ENCODE measurements at places on chromosomes 13 and 19. TPM values are rescaled to one million over a fixed set of nuclear protein-coding genes. Genes with fewer than 3 reads are reported as not detected.

Gene ZNF66
- 15.4 TPM for total RNA-seq

Gene CD37
- 246 TPM for total RNA-seq

Gene ZNF296
- total RNA-seq: 4.8 TPM

Gene TOMM40
- total RNA-seq: 50.3 TPM

Gene TEX26
- total RNA-seq: not detected

Gene KLK2
- total RNA-seq: 0.44 TPM

Gene CACNG7
- total RNA-seq: not detected

Gene IGFL3
- total RNA-seq: not detected

Gene CEACAM3
- total RNA-seq: not detected

- no peaks in the 10 kb centered on the region for H3K27me3 ChIP-seq
- no peak overlapping the region for H3K4me3 ChIP-seq
- DNase-seq: no peak
- H3K27ac ChIP-seq: no peak overlapping the region
- H3K4me1 ChIP-seq: peaks cover 4% of the 10 kb centered on the region
Measured at GRCh38 chr13:99577934-99578917, 77.0 kb downstream of the TM9SF2 start.

DNA sequence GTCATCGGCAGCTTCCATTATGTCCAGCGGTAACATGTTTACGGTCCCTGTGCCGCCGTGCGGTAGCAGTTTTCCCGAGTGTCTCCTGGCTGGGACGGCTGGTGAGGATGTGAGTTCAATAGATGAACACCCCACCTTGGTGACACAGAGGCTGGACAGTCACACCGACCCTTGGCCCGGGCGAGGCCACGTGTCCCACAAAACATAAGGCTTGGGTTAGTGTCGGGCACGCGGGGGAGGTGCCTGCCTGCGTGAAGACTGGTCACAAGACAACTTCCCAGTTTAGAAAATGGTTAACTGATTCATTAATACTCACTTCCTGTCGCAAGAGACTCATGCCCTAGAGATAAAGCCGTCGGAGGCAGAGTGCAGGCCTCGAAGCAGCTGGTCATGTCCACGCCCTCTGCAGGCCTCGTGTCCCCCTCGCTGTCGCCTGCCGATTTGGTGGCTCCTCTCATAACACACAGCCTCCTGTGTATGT lies 17.2 kb downstream of the RASA3 start:
- H3K36me3 ChIP-seq: peaks cover 8% of the 10 kb centered on the region
- H3K4me1 ChIP-seq: peaks cover 40% of the 10 kb centered on the region
- no peaks in the 10 kb centered on the region for H3K27me3 ChIP-seq
- H3K4me3 ChIP-seq: peak overlapping the region; percentile 25
- H3K27ac ChIP-seq: peak overlapping the region; percentile 15

DNA sequence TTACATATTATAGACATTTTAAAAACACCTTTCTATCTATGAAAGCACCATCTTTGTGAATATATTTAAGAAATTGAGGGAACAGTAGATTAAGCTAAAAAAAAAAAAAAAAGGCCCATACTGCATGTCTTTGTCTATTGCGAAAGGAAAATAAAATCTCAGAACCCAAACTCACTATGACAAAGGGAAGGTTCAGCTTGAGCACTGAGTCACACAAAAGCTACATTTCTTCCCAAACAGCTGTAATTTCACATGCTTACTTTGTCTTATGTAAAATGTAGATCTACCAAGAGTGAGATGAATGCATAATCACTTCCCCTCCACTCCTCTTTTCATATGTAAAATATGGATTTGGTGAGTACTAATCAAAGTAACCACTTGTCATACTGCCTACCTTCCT lies 640.1 kb upstream of the KLF12 start:
- no peaks in the 10 kb centered on the region for H3K36me3 ChIP-seq
- no peaks in the 10 kb centered on the region for H3K4me1 ChIP-seq
- H3K27ac ChIP-seq: no peak overlapping the region
- no peak overlapping the region for H3K4me3 ChIP-seq
- H3K27me3 ChIP-seq: no peaks in the 10 kb centered on the region

- H3K4me3 ChIP-seq: peak within 1 kb of the TSS; percentile 92
- H3K4me1 ChIP-seq: peaks cover 40% of the 10 kb centered on the region
Measured at GRCh38 chr13:44989071-44989889, at the start of the genes GPALPP1 and NUFIP1. TSS of gene GPALPP1 (plus strand) at chr13:44989538. CDS start at chr13:44989655, 117 bp downstream. TSS of gene NUFIP1 (minus strand) at chr13:44989471. CDS start at chr13:44989436, 35 bp downstream.

GRCh38 chr13:41994696-41995095 lies 33.8 kb upstream of the VWA8 start:
- H3K4me1 ChIP-seq: peaks cover 9% of the 10 kb centered on the region
- peaks cover 2% of the 10 kb centered on the region for H3K36me3 ChIP-seq
- H3K27me3 ChIP-seq: peaks cover 10% of the 10 kb centered on the region
- no peak for DNase-seq
- no peak overlapping the region for H3K4me3 ChIP-seq
- no peak overlapping the region for H3K27ac ChIP-seq

DNA sequence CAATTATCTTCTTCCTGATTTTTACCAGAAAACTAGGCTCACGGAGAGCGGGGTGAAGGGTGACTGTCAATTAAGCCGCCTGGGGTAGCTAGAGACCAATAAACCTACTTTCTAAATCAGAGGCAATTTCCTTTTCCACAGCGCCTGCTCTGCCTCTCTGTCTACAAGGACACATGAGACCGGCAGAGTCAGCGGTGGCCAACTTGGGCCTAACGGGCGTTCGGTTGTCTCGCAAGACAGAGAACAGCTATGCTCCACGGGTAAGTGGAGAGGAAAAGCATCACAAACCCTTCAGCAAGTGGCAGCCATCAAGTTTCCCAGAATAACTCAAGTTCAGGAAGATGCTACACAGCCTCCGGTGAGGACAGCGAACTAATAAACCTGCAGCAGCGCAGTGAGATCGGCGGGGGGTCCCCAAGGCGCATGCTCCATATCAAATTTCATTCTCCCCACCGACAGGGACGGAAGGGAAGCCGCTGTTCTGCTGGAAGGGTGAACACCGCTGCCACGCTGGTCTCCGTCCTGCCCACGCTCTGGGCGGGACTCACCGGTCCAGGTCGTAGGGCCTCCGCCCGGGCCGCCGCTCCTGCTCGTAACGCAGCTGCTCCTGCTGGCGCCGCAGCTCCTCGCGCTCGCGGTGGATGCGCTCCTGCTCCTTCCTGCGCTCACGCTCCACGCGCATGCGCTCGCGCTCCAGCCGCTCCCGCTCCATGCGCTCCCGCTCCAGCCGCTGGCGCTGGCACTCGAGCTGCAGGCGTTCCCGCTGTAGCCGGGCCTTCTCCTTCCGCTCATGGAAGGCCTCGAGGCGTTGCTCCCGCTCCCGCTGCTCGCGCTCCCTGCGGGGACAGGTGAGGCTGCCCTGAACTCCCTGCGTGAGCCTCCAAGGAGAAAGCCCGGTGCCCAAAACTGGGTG lies 25.8 kb upstream of the TINCR start:
- H3K27me3 ChIP-seq: no peaks in the 10 kb centered on the region
- no peaks in the 10 kb centered on the region for H3K4me1 ChIP-seq
- H3K36me3 ChIP-seq: peaks cover 18% of the 10 kb centered on the region

DNA sequence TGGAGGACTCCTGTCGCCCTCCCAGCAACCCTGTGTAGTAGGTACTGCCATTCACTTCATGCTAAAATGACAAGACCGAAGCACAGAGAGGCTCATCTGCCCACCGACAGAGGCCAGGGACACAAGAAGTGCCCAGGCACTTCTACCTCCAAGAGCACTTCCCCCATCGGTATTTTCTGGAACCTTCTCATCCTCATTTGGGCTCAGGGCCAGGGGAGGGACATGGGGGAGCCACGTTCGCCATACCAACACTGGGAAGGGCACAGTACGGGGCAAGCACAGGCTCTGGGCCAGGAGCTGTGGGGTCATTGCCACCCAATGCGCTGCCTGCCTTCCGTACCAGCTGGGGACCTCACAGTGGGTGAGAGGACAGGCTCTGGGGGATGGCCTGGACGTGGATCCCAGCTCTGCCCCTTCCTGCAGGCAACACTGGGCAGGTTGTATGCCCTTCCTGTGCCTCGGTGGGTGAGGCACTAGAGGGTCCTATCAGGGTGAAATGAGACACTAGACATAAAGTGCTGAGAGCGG lies 21.3 kb upstream of the CCNP start:
- DNase-seq: no peak
- H3K36me3 ChIP-seq: peaks cover 7% of the 10 kb centered on the region

- no peak for DNase-seq
- peaks cover 2% of the 10 kb centered on the region for H3K36me3 ChIP-seq
- H3K27ac ChIP-seq: no peak overlapping the region
Measured at GRCh38 chr19:38742906-38743305, 1.4 kb downstream of the CAPN12 start.

GRCh38 chr19:15702534-15702930 lies 25.3 kb upstream of the OR10H2 start:
- no peak overlapping the region for H3K27ac ChIP-seq
- DNase-seq: no peak
- no peak overlapping the region for H3K4me3 ChIP-seq
- no peaks in the 10 kb centered on the region for H3K4me1 ChIP-seq
- H3K36me3 ChIP-seq: no peaks in the 10 kb centered on the region

GRCh38 chr13:87089391-87089790 lies 581.8 kb upstream of the SLITRK5 start:
- H3K27ac ChIP-seq: no peak overlapping the region
- no peak overlapping the region for H3K4me3 ChIP-seq
- no peaks in the 10 kb centered on the region for H3K4me1 ChIP-seq
- H3K36me3 ChIP-seq: no peaks in the 10 kb centered on the region

- peak overlapping the region; percentile 83 for H3K27ac ChIP-seq
- peaks cover 16% of the 10 kb centered on the region for H3K27me3 ChIP-seq
Measured at GRCh38 chr19:51339313-51339686, 2.6 kb downstream of the VSIG10L start.

DNA sequence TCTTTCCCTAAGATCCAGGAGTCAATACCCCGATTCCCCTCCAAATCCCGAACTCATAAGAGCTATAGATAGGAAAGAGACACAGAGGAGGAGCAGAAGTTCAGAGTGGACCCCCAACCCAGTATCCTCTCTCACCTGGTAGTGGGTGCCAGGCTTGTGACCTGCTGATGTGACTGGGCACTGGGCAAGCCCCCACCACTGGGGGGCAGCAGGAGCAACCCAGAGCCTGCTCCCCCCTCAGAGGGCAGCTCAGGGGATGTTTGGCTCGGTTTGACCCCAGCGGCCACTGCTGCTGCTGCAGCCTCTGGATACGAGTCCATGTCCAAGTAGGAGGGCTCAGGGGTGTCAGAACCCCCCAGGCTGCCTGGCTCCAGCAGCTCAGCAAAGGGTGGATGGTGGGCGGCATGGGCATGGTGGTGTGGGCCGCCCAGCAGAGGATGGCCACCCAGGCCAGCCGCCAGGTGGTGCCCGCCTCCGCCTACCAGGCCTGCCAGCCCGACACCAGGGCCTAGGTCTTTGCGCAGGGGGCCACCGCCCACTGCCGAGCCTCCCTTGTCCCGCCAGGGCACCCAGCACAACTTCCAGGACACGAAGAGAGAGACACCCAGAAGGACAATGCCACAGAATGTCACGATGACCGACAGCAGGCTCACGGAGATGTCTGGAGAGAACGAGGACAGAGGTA lies 7.4 kb downstream of the SYT3 start:
- H3K4me3 ChIP-seq: no peak overlapping the region
- H3K27me3 ChIP-seq: no peaks in the 10 kb centered on the region
- DNase-seq: no peak
